ENCODE measurements at places on chromosomes 7 and 10. TPM values are rescaled to one million over a fixed set of nuclear protein-coding genes. Genes with fewer than 3 reads are reported as not detected.

The CLDN3 gene
- total RNA-seq = 18.4 TPM

The RPEL1 gene
- not detected for total RNA-seq

The IGFBP3 gene
- total RNA-seq = 173 TPM

The SAP25 gene
- 2.8 TPM for total RNA-seq

The ABLIM1 gene
- total RNA-seq = 33.1 TPM

The NOM1 gene
- total RNA-seq = 10.4 TPM

The NPTX2 gene
- total RNA-seq = 0.13 TPM

The OR2A42 gene
- total RNA-seq = under 0.01 TPM

The TYSND1 gene
- total RNA-seq = 10.1 TPM

The ZNF92 gene
- total RNA-seq = 3.3 TPM

The FAM180A gene
- not detected for total RNA-seq

The IKZF1 gene
- total RNA-seq = under 0.01 TPM

The PRPS1L1 gene
- total RNA-seq = not detected

Measured in mesangial cell (primary cell).